ENCODE measurements at places on chromosomes 5 and 9.

- DNase-seq: no peak
Measured at GRCh38 chr5:138884554-138884953, 9.4 kb upstream of the LRRTM2 start.

GRCh38 chr5:14366763-14367162 lies 214.8 kb upstream of the OTULINL start:
- DNase-seq: no peak

DNA sequence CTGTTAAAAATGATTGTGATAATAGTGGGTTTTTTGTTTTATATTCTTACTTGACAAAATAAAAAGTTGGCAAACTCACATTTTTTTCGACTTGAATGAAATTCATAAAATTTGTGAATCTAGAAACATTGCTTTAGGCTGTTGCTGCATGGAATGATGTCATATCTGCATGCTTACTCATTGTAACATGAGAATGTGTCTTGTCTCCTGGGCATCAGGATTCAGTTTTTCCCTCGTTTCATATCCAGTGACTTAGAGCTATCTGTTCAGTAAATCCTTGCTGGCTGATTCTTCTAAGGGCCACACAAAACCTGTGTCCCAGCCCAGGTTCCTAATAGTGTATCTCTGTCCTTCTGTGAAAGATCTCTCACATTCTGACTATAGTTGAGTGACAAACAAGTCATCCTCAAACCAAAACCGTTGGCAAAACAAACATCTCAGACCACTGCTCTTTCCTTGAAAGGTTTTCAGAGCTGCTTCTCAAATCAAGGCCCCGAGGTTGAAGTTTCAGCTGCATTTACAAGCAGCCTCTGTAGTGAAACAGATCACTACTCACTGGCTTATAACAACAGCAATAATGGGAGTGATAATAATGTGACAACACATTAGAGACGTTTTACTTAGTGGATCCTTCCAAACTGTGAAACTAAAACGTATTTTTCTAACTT lies 95.0 kb downstream of the NPR3 start:
- no peak for DNase-seq

GRCh38 chr5:501831-502184 lies 22.4 kb downstream of the SLC9A3 start:
- DNase-seq: no peak

DNA sequence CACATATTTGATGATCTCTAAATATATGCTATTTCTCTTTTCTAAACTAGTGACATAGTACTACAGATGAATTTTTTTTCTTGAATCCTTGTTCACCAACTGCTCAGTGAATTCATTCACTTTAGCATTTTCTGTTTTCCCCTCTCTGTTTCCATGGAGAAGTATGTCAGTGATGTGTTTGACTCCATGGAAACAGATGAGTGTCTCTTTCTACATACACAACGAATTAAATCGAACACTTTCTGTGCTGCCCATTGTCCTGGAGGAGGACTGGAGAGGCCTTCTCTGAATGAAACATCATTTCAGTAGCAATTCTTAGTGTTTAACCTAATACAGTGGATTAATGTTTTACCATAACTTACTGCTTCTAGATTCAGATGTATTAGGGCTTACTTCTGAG lies 9.5 kb downstream of the INVS start:
- no peak for DNase-seq

DNA sequence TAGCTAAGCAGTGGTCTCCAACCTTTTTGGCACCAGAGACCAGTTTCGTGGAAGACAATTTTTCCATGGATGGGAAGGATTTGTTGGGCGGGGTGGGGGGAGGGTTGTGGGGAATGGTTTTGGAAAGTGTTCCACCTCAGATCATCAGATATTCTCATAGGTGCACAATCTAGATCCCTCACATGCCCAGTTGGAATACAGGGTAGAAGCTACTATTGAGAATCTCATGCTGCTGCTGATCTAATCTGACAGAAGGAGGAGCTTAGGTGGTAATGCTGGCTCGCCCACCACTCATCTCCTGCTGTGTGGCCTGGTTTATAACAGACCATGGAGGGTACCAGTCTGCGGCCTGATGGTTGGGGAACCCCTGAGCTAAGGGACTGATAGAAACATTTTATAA lies 662.7 kb upstream of the RGMB start:
- DNase-seq: no peak

- no peak for DNase-seq
Measured at GRCh38 chr5:7321724-7322123, 74.2 kb upstream of the ADCY2 start.

GRCh38 chr5:476814-477175 lies 33.8 kb downstream of the EXOC3 start:
- no peak for DNase-seq

- no peak for DNase-seq
Measured at GRCh38 chr9:121858788-121859187, 207.4 kb downstream of the DAB2IP start.

DNA sequence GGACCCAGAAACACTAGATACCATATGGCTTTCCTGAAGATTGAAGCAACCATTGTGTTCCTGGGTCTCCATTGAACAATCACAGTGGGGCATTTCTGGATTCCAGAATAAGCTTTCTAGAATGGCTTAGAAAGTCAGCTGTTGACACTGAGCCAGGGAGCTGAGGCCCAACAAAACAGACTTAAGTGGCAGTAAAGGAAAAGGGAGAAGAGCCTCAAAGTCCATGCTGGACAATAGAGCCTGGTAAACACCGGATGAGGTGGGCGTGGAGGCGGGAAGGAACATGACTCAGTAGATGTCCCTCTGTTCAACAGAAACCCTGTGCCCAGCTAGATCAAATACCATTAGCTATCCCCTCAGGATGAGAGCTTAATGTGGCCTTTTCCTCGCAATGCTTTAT lies 14.8 kb downstream of the SPARC start:
- DNase-seq: no peak

- DNase-seq: no peak
Measured at GRCh38 chr5:14066326-14066725, 76.8 kb upstream of the TRIO start.

DNA sequence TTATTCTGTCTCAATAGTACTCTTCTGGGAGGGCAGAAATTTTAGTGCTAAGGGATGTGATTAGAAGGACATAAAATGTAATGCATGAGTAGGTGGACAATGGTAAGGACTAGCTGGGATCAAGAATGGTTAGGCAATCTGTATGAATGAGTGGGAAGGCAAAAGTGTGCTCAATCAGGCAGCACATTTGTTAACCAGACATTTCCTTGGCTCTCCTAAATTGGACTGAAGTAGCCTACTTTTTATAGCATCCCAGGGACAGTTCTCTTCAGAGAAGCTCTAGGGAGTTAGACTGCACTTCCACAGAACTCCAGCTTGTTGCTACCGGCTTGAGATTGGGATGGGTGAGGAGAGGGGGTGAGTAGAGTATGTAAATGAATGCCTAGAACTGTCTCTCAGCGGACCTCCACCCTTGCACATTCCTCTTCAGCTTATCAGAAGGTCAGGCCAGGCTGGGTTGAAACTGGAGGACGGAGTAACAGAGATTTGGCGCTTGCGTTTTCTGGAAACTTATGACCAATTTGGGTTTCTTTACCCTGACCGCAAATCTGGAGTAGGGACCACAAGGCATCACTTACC lies 19.0 kb upstream of the ARL14EPL start:
- DNase-seq: no peak

DNA sequence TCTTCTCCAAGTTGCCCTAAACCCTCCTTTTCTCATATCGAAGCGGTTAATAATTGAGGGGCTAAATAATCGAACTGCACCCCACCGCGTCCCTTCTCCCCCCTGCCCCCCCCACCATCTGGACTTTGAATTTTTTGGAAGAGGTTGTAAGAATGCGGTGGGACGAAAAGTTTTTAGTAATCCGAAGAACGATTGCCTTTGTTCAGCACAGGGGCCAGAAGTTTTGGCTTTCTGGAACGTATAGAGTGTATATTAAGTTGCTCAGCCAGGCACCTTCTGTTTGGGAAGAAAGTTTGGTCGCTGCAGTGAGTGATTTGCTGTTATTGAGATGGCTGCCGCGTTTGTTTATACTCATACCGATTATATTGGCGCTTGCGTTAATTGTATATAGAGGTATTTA lies 518 bp downstream of the ERBIN start:
- no peak for DNase-seq

- no peak for DNase-seq
Measured at GRCh38 chr5:154626876-154627557, 128.2 kb upstream of the LARP1 start.

GRCh38 chr5:72531496-72532190 lies 24.4 kb upstream of the ZNF366 start:
- DNase-seq: no peak

- no peak for DNase-seq
Measured at GRCh38 chr9:137130176-137130755, 8.7 kb upstream of the GRIN1 start.

GRCh38 chr5:17497446-17497845 lies 585 bp upstream of the TAF11L2 start:
- no peak for DNase-seq

GRCh38 chr5:173741729-173742431 lies 125.4 kb upstream of the BOD1 start:
- no peak for DNase-seq

DNA sequence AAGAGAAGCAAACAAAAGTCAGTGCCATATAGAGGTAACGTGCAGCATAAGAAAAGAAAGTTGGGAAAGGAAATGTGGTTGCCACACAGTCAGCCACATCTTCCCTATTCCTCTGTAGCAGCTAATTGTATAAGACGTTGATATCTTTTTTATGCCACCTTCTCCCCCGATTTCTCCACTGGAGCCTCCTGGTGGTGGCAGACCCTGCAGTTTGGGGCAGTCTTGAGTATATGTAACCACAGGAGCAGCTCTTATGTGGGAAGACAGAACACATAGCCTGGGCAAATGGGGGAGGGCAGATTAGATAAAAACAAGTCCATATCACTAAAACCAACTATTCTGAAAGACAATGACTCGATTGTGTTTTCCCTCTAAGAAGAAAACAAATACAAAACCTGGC lies 99.7 kb downstream of the PLCXD3 start:
- DNase-seq: no peak

DNA sequence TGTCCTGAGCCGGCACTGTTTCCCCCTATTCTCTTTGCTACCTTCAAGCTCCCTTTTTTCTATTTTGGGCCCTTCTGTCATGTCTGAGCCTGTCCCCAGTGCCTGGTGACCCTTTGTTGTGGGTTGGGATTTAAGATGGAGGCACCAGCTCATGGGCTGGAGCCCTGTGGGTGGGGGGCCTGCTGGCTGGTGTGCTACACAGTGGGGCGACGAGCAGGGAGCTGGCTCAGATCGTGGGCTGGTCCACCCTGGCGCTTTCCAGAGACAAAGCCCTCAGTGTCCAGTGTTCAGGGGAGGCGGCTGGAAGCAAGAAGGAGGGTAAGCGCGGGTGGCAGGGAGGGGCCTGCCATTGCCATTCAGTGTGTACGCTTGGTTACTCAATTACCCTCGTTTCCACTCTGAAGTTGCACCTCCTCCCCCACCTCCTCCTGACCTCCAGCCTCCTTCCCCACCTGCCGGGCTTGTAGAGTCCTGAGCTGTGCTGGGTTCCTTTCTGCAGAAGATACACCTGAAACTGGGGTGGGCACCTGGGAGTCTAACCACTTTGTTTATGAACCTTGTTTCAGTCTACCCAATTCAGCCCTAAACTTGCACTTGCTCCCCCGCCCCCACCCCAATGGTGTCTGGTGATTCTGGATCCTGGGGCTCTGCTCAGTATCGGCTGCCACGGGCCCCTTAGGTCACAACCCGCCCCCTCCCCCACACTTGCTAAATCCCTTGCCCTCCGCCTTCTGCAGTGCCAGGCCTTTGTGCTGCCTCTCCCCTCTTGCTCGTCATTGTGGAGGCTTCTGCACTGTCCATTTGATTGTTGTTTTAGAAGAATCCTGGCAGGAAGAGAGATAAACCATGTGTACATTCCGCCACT lies 49.9 kb downstream of the MVB12B start:
- no peak for DNase-seq

GRCh38 chr5:172129256-172129910 lies 58.6 kb downstream of the STK10 start:
- DNase-seq: no peak

DNA sequence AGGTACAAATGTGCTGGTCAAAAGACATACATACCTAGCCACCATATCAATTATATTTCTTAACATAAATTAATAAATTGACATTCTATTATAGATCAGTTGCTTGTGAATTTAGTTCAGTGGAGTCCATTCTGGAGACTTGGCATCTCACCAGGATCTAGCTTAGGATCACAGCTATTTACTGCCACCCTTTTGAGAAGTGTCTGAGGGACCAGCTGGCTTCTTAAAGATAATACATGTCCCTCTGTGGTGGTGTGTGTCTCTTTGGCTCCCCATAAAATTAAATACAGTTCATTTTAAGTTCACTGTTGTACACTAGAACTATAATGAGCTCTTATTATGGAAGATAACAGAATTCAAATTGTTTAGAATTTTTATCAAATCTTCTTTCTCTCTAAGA lies 290.7 kb downstream of the PRELID2 start:
- no peak for DNase-seq

DNA sequence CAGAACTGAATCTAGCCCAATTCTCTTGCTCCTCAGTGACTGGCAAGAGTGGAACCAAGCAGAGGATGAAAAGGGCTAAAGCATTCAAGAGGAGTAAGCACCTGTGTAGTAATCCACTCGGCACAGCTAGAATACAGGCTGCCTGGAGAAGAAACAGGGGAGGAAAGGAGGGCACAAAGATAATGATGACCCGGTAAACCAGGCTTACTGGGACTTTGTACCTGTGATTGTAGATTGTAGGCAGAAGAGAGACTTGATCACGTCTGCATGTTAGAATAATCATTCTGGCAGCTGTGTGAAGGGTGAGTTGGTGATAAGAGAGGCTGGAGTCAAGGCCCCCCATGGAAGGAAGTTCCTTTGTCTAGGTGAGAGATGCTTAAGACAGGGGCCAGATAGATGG lies 20.6 kb upstream of the TNFSF15 start:
- no peak for DNase-seq

- DNase-seq: no peak
Measured at GRCh38 chr5:107428303-107428813, 242.4 kb downstream of the EFNA5 start.

DNA sequence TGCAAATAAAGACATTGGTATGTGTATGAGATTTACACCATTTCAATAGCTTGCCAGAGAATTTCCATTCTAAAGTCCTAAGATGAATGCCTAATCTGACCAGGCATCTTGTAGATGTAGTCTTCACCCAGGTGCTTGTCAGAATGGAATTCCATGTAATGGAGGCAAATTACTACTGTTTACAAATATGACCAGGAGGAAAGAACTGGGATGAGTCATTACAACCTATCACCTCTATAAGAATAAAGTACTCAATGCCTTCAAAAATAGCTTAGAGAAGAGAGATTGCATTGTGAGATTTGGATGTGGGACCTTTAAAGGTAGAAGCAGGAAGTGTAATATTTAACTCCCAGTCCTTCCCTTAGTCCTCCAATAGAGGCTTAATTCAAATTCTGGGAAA lies 507.0 kb upstream of the PTGER4 start:
- no peak for DNase-seq

DNA sequence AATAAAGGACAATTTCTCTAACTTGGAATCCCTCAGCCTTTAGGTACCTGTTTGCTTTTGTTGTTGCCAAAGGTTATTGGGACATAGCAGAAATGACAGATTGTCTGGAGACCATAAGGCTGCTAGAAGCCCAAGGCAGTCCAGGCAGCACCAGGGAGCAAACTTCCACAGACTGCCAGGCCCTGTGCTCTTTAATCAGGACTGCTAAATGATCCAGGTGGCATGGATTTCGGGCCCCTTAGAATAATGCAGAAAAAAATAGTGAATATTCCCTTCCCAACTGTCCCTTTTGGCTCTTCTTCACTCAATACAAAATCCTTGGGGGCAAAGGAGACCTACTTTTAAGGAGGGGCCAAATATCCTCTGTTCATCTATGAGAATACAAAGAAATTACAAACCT lies 73.9 kb downstream of the GABRA1 start:
- DNase-seq: no peak

- DNase-seq: no peak
Measured at GRCh38 chr5:82624062-82624461, 345.9 kb upstream of the RPS23 start.
